HepG2 (cell line): ENCODE measurements at places on chromosomes 1 and 21.

DNA sequence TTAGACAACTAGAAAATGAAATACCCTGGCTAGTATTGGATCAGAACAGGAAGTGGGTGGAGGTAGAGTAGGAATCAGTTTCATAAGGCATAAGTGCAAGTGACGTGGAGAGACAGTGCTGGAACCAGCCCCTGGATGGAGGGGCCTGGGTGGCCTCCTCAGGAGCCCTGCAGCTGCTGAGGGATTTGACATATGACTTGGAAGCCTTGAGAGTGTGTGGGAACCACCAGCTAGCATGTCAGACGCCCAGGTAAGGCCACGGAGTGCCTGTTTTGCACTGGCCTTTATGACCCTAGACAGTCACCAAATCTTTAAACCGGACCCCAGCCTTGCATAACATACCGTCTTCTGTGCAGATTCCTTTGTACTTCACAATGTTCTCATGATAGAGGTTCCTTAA lies 94.4 kb downstream of the RAVER2 start:
- no peak for DNase-seq

DNA sequence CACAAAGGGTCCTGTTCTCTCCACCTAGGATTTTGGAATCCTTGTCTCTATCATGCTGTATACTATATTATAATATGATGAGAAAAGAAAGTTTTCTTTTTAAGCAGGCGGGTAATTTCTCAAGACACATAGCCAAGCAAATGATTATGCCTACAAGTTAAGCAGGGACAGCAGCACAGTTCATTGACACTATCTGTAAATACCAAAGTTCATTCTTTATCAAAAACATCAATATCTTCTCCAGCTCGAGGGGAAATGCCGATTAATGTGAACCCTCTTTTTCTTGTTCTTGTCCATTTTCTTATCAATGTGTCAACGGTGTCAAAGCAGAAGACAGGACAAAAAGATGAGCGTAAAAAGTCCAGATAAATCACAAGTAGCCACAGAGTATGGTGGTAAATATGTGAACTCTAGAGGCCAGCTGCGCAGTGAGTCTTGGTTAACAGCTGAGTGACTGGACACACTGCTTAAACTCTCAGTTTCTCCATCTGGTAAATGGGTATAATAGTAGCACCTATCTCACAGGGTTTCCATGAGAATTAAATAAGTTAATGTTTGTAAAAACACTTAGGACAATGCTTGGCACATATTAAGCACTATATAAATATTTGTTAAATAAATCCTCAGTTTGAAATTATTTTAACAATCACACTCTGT lies 30.9 kb downstream of the LPAR3 start:
- no peak for DNase-seq

DNA sequence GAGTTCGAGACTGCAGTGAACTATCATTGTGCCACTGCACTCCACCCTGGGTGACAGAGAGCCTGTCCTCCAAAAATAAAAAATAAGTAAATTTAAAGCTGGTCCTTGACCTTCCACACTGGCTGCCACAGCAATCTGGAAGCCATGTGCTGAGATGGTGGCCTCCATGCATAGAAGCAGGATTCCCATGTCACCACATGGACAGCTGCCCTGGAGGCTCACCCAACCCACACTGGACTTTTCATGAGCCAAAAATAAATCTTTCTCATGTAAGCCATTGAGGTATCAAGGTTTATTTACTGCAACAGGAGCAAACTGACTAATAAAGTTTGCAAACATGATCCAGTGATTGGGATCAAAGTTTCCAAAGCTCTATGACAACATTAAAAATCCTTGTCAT lies 88.5 kb downstream of the SETD4 start:
- DNase-seq, result no peak

DNA sequence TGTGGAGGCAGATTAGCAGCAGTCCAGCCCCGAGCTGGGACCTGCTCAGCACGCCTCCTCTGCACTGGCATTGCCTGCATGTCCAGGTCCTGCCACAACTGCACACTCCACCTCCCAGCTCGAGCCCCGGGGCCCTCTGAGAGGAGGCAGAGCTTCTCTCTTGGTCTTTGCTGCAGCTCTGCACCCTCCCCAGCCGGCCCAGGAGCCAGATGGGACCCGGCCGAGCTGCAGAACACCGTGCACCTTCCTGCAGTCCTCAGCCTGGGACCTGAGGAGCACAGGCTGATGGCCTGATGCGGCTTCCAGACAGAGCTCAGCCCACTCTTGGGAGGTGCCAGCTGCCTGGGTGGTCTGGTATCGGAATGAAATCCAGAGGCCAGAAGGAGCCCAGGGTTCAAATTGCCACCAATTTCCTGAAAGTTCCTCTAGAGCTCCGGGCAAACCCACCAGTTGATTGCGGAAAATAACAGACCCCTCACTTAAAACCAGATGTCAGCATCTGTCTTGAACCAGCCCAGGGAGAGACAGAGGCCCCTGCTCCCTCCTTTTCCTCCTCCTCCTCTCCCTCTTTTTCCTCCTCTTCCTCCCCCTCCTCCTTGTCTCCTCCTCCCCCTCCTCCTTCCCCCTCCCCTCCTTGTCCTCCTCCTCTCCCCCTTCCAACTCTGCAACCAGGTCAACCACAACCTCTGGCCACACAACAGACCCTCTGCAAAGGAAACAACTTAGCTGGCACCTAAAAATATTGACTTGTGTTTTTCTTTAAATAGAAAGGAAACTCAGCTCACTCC lies 10.6 kb upstream of the SPSB1 start:
- DNase-seq, result no peak

DNA sequence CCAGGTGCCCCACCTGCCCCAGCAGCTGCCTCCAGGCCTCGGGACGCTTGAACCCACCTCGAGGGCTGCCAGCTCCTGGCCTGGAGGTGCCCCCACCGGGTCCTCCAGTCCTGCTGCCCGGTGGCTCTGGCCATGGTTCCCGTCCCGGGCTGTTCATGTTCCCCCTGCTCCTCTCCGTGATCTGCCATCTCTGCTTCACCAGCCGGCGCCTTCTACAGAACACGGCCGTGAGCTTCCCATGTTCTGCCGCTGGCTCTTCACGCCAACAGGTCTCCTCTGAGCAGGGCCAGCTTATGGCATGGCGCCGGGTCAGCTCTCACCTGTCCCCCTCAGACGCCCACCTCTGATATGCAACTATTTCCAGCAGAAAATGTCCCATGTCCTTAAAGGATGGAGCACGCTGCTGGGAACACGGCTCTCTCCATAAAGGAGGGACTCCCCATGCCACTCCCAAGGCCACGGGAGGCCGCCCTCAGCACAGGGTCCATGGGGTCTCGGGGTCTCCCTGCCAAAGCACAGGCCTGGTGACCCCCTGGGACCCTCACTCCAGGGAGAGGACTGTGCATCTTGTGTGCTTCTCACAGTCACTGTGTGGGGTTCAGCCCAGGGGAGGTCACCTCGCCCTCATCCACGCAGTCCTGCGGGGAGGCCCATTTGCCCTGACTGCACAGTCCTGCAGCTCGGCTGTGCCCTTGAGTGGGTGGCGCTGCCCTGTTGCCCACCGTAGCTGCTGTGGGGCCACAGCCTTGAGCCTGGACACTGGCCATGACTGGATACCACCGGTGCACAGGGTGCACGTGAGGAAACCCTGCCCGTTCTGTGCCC lies 36.7 kb downstream of the COL18A1 start:
- no peak for DNase-seq

GRCh38 chr1:11042995-11043874 lies 3.8 kb downstream of the MASP2 start:
- DNase-seq, result no peak

- no peak for DNase-seq
Observed at GRCh38 chr1:233364026-233364425, 36.5 kb downstream of the MAP3K21 start.

DNA sequence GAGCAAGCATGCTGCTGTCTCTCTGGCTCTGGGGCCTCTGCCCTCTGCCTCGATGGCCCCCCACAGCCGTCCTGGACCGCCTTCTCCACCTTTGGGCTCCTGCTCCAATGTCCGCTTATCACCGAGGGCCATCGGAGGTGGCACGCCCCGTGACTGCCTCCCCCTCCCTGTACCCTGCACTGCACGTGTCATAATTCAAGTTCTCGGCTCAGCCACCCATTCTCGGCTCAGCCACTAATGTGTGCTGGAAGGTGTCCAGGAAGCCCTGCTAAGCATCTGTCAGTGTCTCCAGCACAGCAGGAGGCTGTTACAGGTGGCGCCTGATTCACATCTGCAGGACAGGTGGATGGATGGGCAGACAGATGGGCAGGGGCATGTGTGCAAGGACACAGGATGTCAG lies 45.5 kb downstream of the TP73 start:
- DNase-seq, result no peak

GRCh38 chr1:42756956-42757891 lies 9.6 kb downstream of the P3H1 start:
- DNase-seq, result peak; percentile 70
